ENCODE measurements at places on chromosomes 4 and X.

- no peak for DNase-seq
Measured at GRCh38 chrX:127138218-127138617, 318.7 kb downstream of the PRR32 start.

GRCh38 chrX:104270916-104271512 lies 16.3 kb upstream of the ESX1 start:
- DNase-seq, result peak; percentile 21

GRCh38 chr4:181416966-181417365 lies 826.2 kb upstream of the TENM3 start:
- DNase-seq, result no peak

DNA sequence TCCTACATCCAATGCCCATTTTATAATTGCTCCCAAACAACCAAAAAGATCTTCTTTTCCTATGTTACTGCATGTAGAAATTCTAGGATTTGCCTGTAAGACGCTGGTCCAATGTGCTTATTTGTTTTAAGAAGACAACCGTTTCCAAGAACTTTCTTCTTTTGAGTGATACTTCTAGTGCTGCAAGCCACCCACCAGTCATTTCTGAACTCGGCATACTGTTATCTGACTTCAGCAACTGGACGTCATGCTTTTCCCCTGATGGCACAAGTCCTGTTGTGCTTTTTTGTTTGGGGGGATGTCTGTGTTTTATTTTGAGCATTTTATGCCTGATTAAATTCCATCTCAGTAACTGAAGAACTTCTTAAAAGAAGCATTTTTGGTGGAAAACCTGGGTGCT lies 16.0 kb upstream of the RAP1GDS1 start:
- no peak for DNase-seq

- DNase-seq, result peak; percentile 86
Measured at GRCh38 chr4:8315435-8316250, 46.1 kb downstream of the HTRA3 start.
